GM10248 (cell line): ENCODE measurements at places on chromosomes 13 and 19.
A peak's percentile ranks its signal among the peaks of the same experiment; 100 is the strongest.

DNA sequence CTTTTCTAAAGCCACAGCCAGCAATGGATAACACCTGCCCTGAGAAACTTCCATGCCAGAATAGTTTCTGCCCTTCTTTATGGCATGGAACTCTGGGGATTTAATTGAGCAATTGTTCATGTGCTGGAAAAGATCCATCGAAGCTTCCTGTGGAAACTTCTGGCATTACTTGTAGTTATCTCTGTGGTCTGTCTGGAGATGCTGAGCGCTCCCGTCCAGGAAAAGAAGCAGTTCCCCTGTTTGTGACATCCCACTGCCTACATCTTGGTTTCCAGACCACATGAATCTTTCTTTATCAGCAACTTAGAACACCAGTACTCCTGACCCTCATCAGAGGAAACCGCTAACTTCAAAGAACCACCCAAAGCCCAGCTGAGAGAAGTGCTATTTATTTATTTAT is 24.6 kb downstream of the FLT1 start:
- no peak for DNase-seq

DNA sequence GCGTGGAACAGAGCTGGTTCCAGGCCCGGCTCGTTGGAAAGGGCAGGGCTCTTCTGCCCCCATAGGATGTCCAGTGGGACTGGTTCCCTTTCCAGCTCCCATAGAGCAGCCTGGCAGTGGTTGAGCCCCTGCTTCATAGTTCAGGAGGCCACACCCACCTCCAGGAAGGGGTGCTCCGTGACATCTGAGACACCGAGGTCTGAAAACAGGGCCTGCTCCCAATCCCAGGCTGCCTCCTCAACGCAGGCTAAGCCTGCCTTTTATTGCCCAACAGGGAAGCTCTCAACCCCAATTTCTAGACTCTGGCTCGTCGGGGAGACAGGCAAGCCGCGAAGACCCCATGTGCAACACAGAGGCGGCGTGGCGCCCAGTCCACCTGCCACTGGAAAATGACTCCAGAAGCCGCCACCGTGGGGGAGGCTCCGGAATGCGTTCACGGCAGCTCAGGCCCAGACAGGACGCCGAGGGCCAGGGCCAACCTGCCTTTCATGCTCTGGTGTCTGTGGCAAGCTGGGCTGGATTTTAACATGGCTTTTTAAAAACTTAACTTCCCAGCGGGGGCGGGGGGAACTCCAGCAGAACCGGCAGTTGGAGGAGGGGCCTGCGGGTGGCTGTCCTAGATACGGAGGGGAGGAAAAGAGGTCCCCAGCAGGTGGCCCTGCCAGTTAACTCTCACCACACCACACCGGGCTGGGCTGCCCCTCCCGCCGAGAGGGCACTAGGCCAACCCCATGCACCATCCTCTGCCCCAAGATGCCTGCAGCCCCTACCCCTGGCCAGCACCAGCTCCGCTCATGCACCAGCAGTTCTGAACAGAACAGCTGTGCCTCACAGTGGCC is 17.9 kb upstream of the TINCR start:
- DNase-seq: peak; percentile 78

DNA sequence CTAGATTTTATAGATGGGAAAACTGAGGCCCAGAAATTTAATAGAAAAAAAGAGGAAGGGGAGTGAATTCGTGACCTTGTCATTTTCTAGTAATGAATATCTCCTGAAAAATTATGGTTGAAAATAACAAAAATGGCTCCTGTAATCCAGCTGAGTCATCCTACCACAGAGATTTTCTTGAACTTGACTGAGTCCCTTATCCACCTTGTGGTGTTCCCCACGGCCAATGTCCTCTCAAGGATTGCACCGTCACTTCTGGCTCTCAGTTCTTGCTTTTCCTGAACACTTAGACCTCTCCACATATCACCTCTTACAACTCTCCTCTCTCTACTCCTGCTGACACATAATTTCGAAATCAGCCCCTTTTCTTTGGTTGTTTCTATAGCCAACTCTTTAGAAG is 1.2 kb upstream of the KATNAL1 start:
- DNase-seq: no peak

DNA sequence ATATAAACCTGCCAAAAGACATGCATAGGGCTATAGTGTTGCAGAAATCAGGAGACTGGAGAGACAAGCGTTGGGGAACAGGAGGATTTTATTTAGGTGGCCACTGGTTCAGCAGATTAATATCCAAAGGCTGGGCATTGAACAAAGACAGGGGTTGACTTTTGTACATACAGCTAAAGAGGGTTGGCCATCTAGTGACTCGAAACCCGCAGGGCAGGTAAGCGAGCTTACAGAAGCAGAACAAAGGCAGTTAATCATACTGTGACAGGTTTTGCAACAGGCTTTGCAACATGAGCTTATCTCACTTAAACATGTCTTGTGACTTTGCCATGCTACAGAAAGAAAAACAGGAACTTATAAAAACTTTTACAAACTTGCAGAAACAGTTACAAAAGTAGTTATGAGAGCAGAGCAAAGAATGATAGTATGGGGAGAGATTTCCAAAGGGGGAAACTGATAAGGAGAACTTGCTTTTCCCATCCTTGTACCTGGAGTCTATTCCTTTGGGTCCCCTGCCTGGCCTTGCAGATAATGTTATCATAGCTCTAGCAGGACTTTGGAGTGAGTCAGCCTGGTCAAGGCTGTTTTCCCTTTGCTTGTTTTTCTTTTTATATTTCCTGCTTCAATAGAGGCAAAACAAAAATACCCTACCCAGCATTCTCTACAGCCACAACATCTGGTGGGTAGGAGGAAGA is 234.2 kb downstream of the PCDH17 start:
- DNase-seq: no peak

DNA sequence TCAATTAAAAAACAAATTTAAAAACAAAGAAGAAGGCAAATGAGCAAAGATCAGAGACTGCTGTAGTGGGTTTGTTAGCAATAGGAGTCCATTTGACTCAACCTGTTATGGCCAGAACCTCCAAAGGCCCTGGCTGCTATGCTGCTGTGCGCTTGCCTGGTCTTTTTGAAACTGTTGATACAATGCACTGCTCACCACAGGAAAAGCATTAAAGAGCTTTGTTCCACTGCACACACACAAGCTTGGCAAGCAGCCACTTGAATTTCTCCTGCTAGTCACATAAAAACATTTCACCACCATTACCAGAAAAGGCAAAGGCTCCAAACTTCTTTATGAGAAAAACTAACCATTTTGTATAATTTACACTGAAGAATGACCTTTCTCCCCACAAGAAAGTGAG is 132.2 kb downstream of the FREM2 start:
- no peak for DNase-seq

DNA sequence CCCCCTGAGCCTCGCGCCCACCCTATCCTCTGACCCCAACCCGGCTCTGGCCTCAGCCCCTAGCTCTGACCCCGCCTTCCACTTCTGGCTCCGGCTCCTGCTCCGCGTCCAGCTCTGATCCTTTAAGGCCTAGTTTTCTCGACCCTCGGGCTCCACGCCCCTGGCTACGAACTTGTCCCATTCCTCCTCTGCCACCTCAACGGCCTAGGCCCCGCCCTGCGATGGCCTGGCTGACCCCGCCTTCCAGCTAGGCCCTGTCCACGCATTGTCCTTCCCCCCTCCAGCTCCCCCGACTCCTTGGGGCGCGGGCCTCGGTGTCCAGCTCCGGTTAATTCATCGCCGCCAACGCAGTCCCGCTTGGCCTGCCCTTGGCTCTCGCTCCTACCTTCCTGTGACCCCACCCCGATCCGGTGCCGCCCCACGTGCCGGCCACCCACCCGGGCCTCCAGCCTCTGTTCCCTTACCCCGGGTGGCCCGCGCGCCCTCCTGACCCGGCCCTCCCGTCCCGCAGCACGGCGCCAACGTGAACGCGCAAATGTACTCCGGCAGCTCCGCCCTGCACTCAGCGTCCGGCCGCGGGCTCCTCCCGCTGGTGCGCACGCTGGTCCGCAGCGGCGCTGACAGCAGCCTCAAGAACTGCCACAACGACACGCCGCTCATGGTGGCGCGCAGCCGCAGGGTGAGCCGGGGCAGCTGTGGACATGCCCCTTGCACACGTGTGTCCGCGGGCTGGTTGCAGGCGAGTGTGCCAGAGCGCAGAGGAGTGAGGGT is 9.4 kb downstream of the BCL3 start:
- DNase-seq: no peak

GRCh38 chr19:17487284-17488121 is 17.2 kb downstream of the SLC27A1 start:
- no peak for DNase-seq
